ENCODE measurements at places on chromosomes 7 and 10. TPM values are rescaled to one million over a fixed set of nuclear protein-coding genes. Genes with fewer than 3 reads are reported as not detected.

DNA sequence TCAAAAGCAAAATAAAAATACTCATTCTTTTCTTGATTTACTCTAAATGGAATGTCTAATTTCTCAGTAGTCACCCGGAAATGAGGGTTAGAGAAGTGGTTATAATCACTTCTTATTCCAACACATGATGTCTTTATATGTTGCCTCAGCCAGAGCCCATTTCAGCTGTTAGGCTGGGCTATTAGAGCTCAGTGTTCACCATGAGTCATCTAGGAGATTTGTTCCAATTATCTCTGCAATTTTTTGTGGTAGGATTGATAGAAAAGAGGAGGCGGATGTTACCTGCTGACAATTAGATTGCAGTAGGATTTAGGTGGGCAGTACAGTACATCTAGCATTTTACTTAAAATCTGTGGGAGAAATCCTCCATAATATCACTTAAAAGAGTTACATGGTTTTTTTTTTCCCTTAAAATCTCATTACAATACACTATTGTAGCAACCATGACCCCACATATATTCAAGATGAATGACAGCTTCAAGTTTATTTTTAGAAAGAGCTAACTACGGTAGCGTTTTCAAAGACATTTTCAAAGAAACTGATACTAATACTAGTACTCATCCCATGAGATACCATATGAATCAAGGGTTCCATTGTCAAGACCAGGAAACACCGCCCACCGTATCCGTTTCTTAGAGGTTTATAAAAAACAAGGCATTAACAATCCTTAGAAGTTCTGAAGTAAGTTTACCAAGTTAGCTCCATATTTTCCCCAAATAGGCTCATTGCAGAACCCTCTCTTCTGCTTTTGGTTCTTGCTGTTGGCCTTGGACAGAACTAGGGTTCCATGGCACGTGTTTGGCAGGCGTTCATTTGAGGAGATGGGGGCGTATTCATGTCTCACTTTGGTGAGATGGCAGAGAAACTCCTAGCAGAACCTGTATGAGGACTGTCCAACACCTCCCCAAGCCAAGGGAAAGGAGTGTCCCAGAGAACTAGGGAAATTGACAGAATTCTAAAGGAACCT is 10.4 kb downstream of the CPA2 start:
- DNase-seq: no peak

- no peak for DNase-seq
Observed at GRCh38 chr10:127534074-127534473, 15.0 kb upstream of the NPS start.

DNA sequence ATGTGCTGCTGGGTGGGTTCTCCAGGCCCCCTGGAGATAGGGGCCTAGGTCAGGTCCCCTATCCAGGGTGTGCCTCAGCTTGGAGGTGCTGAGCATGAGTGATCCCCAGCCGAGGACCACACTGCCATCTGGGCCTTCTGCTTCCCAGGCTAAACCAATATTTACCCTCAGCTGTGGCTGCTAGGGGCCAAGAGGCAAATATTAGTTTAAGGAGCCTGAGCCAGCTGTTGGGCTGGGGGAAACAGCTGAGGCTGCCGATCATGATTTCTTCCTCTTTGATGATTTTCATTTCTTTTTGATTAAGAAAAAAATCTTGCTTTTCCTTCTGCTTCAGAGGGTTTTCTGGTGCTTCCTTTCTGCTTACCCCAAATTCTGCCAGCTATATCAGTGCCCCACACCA is 83.4 kb downstream of the NEURL1 start:
- DNase-seq: no peak

- DNase-seq: no peak
Observed at GRCh38 chr7:69645683-69646082, 47.4 kb downstream of the AUTS2 start.

- DNase-seq: no peak
Observed at GRCh38 chr10:86071145-86071544, 295.4 kb downstream of the GRID1 start.

- no peak for DNase-seq
Observed at GRCh38 chr7:17367502-17367901, 69.0 kb downstream of the AHR start.

DNA sequence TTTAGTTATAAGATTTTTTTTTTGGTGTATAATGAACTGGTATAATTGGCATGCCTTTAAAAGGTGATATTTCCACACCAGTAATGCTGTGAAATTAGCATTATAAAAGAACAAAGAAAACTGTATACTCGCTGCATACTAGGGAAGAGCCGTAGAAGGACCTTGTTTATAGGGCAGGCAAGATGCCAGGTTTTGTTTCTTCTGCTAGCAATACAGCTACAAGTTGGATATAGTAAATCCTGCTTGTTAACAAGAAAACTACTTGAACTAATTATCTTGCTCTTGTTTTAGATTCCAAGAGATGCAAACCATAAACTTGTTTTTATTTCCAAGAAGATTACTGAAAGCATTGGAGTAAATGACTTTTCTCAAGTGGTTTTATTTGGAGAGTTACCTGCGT is 1.9 kb downstream of the DNAH11 start:
- DNase-seq: no peak

The CNPY4 gene
- total RNA-seq: 5.0 TPM

The EPO gene
- total RNA-seq: not detected

The KLF14 gene
- total RNA-seq: 0.51 TPM

The OR13A1 gene
- total RNA-seq: not detected

The PRF1 gene
- total RNA-seq: 0.31 TPM

The HABP2 gene
- 0.26 TPM for total RNA-seq

The SEMA4G gene
- total RNA-seq: 0.51 TPM

The SYT15 gene
- 1.0 TPM for total RNA-seq

The KCND2 gene
- 0.20 TPM for total RNA-seq
